ENCODE measurements at places on chromosomes 13 and 19.

DNA sequence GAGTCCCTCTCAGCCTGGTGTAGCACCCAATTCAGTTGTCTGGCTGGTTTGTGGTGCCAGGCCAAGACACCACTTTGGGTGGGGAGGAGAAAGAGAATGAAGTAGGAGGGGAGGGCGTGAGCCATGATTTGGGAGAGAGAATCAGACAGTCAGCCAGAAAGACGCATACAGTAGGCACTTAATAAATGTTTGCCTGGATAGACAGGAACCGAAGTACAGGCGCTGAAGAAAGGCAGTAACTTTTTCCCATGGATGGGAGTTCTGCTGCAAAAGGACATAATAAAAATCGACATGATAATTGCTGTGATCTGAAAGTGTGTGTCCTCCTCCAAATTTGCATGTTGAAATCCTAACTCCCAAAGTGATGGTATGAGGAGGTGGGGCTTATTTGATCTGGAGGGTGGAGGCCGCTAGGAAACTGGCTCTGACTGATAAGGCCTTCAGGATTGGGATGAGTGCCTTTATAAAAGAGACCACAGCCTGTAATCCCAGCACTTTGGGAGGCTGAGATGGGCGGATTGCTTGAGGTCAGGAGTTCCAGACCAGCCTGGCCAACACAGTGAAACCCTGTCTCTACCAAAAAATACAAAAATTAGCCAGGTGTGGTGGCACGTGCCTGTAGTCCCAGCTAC is 38.4 kb upstream of the PDCD5 start:
- no peak for DNase-seq

DNA sequence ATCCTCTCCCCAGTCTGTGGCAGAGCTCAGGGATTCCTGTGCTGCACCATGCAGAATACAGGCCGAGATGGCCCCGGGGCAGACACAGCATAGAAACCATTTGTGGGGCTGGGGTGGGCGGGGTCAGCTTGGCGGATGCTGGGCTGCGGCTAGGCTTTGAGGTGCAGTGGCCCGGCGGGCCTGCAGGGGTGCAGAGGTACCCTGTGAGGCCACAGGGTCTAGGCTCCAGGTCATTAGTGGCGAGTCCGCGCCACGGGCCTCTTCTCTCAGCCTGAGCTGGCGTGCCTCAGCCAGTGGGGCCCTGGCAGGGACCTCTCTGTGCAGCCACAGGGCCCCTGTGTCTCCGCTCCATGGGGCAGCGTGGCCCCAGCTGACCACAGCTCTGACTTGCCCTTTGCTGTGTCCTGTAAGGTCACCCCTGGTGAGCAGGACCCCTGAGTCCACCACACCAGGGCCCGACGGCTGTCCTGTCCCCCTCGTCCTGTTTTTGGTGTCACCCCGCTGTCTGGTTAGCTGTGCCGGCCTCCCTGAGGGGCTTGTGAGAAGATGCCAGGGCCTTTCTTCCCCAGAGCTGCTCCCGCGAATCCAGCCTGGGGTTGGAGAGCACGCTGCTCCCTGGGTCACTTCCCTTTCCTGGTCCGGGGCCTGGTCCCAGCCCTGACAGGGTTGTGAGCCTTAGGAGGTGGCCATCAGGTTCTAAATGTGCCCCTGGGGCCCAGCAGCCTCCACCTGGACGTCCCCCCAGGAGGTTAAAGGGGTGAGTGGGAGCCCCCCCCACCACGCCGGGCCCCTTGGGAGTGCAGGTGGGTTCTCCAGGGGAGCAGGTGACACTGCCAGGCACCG is 12.1 kb downstream of the KDM4B start:
- DNase-seq, result no peak

- DNase-seq, result no peak
These were observed 151.9 kb downstream of the COL4A1 start for GRCh38 chr13:110155072-110155471.

- no peak for DNase-seq
These were observed 1.0 kb upstream of the PGLS start for GRCh38 chr19:17510220-17510993.

- no peak for DNase-seq
These were observed 287.1 kb downstream of the ITGBL1 start for GRCh38 chr13:101739382-101740178.

GRCh38 chr13:37716420-37717195 is 118.0 kb upstream of the POSTN start:
- DNase-seq, result no peak

GRCh38 chr13:26062853-26063444 is 11.1 kb upstream of the SHISA2 start:
- peak; percentile 26 for DNase-seq

DNA sequence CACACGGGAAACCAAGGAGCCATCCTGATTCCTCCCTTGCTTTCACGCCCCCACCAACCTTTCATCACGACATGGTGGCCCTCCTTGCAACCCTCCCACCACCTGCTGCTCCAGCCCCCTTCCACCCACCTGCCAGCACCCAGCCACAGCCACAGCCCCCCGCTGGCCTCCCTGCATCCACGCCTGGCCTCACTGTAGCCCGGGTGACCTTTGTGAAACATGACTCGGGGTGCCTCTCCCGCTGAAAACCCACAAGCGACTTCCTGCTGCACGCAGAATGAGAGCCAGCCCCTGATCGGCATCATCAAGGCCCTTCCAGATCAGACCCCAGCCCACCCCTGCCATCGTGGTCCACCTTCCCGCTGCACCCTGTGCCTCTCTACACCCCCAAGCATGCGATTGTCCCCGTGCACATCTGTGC is 14.9 kb downstream of the POP4 start:
- peak; percentile 58 for DNase-seq

Measured in activated naive CD4-positive, alpha-beta T cell treated with Interleukin-2 at 50 U/mL for 16 hours (primary cell).